Gastrocnemius medialis (tissue), 4 donors: ENCODE measurements at places on chromosomes 6 and 20. TPM values are rescaled to one million over a fixed set of nuclear protein-coding genes. Genes with fewer than 3 reads are reported as not detected.

TRIM15 gene
- total RNA-seq: not detected

DUSP15 gene
- total RNA-seq: 1.1 TPM

SHLD1 gene
- total RNA-seq: 7.1 TPM

TMEM151B gene
- not detected for total RNA-seq

PTK7 gene
- 0.15 TPM for total RNA-seq

PARD6B gene
- total RNA-seq: 0.72 TPM

ABCC10 gene
- total RNA-seq: 11.8 TPM

- H3K27ac ChIP-seq: no peak overlapping the region
- no peaks in the 10 kb centered on the region for H3K36me3 ChIP-seq
- no peak overlapping the region for H3K4me3 ChIP-seq
- DNase-seq: no peak
- no peaks in the 10 kb centered on the region for H3K4me1 ChIP-seq
- H3K27me3 ChIP-seq: no peaks in the 10 kb centered on the region
Measured at GRCh38 chr20:16747291-16747811, 807 bp upstream of the OTOR start.

DNA sequence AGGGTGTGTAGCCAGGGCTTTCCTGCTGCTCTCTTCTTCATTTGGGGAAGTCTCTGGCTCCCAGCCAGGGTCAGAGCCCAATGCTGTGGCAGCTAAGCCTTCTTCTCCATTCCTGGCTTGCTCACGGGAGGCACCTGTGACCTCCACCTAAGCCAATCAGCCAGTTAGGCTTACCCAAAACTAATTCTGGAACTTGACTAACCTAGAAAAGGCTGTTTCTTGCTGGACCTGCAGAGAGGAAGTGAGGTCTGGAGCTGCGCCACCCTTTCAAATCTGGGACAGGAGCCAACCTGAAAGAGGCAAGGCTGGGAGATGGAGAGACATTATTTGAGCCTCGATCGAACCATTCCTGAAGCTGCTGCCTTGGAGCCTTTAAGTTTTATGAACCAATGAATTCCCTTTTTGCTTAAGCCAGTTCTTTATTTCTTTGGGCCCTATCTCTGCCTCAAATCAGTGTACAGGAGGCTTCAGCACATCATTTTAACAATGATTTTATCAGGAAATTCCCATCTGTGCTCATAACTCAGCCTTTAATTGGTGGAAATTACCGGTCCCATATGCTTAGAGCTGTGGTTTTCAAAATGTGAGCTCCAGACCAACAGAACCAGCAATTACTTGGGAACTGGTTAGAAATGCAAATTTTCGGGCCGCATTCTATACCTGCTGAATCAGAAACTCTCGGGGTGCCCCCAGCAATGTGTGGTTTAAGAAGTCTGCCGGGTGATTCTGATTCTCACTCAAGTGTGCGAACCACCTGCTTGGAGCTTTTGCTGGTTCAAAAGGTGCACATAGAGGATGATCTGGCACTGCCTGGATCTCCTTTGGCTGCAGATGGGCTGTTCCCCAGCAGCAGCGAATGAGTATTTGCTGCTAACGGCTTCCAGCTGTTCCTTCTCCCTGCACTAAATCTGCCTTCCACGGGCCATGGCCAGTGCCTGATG, 97.4 kb upstream of the RNF24 start:
- no peak for DNase-seq
- no peak overlapping the region for H3K27ac ChIP-seq
- H3K4me1 ChIP-seq: peaks cover 10% of the 10 kb centered on the region
- H3K36me3 ChIP-seq: no peaks in the 10 kb centered on the region
- no peaks in the 10 kb centered on the region for H3K27me3 ChIP-seq

GRCh38 chr6:109095835-109096084, 453 bp downstream of the CEP57L1 start:
- H3K27me3 ChIP-seq: no peaks in the 10 kb centered on the region
- no peaks in the 10 kb centered on the region for H3K36me3 ChIP-seq
- H3K27ac ChIP-seq: peak overlapping the region; percentile 93
- H3K4me1 ChIP-seq: peaks cover 36% of the 10 kb centered on the region
- no peak for DNase-seq

DNA sequence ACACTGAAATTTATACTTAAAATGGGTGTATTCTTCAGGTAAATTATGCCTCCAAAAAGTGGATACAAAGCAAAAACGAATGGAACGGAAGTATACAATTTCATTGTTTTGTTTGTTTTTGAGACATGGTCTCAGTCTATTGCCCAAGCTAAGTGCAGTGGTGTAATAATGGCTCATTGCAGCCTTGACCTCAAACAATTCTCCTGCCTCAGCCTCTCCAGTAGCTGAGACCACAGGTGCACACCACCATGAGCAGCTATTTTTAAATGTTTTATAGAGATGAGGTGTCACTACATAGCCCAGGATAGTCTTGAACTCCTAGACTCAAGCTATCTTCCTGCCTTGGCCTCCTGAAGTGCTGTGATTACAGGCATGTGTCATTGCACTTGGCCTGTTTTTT, 122.2 kb downstream of the MAN1A1 start:
- DNase-seq: no peak
- H3K4me3 ChIP-seq: no peak overlapping the region
- no peaks in the 10 kb centered on the region for H3K4me1 ChIP-seq
- no peak overlapping the region for H3K27ac ChIP-seq
- no peaks in the 10 kb centered on the region for H3K36me3 ChIP-seq

GRCh38 chr6:11869672-11870340, 91.2 kb upstream of the ADTRP start:
- no peaks in the 10 kb centered on the region for H3K4me1 ChIP-seq
- no peaks in the 10 kb centered on the region for H3K36me3 ChIP-seq
- no peak overlapping the region for H3K27ac ChIP-seq
- DNase-seq: no peak
- no peak overlapping the region for H3K4me3 ChIP-seq

GRCh38 chr20:50536333-50536732, 26.1 kb downstream of the PTPN1 start:
- H3K27ac ChIP-seq: no peak overlapping the region
- H3K36me3 ChIP-seq: no peaks in the 10 kb centered on the region
- no peak for DNase-seq

- H3K36me3 ChIP-seq: no peaks in the 10 kb centered on the region
- no peaks in the 10 kb centered on the region for H3K27me3 ChIP-seq
- H3K4me3 ChIP-seq: no peak overlapping the region
- no peaks in the 10 kb centered on the region for H3K4me1 ChIP-seq
Measured at GRCh38 chr20:55964790-55965189, 40.5 kb downstream of the CBLN4 start.

DNA sequence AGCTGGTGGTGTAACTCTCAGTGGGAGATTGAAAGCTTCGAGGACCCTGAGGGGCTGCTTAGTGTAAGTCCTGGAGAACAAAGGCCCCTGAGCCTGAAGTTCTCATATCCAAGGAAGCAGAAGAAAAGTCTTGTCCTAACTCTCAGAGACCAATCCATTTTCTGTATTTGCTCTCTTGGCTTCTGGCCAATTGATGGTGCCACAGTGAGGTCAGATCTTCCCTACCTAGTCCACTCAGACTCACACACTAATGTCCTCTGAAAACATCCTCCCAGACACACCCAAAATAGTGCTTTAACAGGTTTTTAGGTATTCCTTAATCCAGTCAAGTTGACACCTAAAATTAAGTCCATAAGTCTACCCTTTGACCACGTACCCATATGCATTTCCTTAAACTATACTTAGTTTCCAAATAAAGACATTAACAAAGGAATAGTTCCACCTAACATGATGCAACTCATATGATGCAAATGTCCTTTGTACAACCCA, 29.4 kb downstream of the ZNF292 start:
- no peak for DNase-seq
- no peaks in the 10 kb centered on the region for H3K27me3 ChIP-seq
- H3K27ac ChIP-seq: no peak overlapping the region
- no peaks in the 10 kb centered on the region for H3K36me3 ChIP-seq
- no peak overlapping the region for H3K4me3 ChIP-seq
- H3K4me1 ChIP-seq: peaks cover 10% of the 10 kb centered on the region

DNA sequence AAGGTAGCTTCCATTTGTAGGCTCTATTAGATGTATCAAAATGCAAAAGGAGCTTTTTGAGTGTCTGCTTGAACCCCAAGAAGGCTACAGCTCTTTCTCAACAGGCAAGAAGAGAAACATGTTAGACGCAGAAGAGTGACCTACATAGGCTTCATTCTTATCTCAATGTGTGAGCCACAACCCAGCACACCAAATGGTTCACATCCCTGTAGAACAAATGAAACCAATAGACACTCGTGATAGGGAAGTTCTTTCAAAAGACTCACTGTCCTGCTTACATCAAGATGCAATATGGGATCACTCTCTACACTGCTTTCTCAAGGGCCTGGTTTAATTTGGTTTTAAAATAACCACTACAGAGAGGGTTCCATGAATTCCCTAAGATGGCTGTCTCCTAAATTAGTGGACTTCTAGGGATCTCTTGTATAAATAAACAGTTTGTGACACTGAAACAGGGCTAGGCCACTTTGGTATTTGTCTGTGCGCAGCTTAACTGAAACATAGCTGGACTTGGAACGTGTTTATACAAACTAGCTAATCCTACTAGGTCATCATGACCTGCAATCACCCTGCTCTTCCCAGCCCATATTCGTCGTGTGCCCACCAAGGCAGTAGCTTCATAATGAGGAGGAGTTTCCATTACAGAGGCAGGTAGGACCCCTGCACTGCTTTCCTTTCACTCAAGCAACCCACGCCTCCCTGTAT, 225.4 kb upstream of the PREP start:
- no peak overlapping the region for H3K4me3 ChIP-seq

- no peak for DNase-seq
- H3K4me3 ChIP-seq: no peak overlapping the region
- no peak overlapping the region for H3K27ac ChIP-seq
- H3K27me3 ChIP-seq: no peaks in the 10 kb centered on the region
- H3K36me3 ChIP-seq: no peaks in the 10 kb centered on the region
Measured at GRCh38 chr6:103335412-103335811, 1524.3 kb downstream of the HACE1 start.

- no peaks in the 10 kb centered on the region for H3K36me3 ChIP-seq
- no peak overlapping the region for H3K27ac ChIP-seq
- no peak overlapping the region for H3K4me3 ChIP-seq
- H3K27me3 ChIP-seq: no peaks in the 10 kb centered on the region
Measured at GRCh38 chr6:134199848-134200606, 117.9 kb downstream of the SGK1 start.

DNA sequence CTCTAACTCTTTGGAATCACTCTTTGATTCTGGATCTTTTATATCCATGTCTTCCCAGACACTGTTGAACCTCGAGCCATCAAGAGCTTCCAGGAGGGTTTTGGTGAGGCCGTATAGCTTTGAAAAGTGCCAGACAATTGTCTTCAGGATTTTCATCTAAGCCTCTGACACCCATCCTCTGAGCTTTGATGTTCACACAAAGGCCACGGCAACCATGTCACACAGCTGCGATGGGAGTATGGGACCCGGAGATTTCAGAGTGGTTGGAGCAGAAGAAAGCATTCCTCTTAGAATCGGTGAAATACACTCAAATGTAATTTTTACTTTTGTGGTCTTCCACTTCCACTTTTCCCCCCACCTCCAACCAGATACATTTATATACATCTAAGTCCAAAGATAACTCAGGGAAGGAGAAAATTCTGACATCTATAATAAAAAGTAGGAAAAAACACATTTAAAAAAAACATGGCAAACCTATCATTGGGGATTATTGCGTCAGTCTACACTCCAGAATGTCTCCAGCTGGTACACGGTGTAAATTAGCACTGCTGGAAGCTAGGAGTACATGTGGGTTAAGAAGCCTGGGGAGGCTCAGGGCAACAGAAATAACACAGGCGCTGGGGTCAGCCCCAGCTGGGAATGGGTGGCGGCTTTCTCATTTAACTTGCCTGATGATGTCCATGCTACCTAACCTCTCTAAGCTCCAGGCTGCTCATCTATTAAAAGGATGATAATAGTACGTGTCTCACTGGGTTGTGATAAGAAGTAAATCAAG, 92.7 kb downstream of the LY86 start:
- H3K36me3 ChIP-seq: no peaks in the 10 kb centered on the region
- H3K27ac ChIP-seq: no peak overlapping the region
- peaks cover 3% of the 10 kb centered on the region for H3K4me1 ChIP-seq
- H3K4me3 ChIP-seq: no peak overlapping the region
- no peak for DNase-seq

DNA sequence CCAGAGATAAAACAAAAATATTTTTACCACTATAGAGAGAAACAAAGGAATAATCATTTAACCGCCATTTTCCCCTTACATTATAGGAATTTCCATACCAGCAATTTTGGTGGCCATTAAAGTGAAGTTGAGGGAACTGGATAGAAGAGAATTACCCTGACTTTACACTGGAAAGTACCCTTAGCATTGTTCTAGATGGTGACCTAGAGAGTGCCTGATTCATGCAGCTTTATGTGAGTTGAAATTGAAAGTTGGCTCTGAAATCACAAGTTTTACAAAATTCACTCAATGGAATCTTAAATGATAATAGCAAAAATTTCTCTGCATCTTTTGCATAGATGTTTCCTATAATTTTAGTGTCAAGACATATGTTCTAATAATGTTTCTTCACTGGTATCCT, 55.7 kb upstream of the PREP start:
- no peaks in the 10 kb centered on the region for H3K36me3 ChIP-seq
- H3K4me3 ChIP-seq: no peak overlapping the region
- no peaks in the 10 kb centered on the region for H3K27me3 ChIP-seq
- no peak for DNase-seq
- H3K4me1 ChIP-seq: no peaks in the 10 kb centered on the region

GRCh38 chr6:159092631-159093030, 47.8 kb upstream of the TAGAP start:
- no peak overlapping the region for H3K4me3 ChIP-seq
- no peak overlapping the region for H3K27ac ChIP-seq
- no peaks in the 10 kb centered on the region for H3K27me3 ChIP-seq

DNA sequence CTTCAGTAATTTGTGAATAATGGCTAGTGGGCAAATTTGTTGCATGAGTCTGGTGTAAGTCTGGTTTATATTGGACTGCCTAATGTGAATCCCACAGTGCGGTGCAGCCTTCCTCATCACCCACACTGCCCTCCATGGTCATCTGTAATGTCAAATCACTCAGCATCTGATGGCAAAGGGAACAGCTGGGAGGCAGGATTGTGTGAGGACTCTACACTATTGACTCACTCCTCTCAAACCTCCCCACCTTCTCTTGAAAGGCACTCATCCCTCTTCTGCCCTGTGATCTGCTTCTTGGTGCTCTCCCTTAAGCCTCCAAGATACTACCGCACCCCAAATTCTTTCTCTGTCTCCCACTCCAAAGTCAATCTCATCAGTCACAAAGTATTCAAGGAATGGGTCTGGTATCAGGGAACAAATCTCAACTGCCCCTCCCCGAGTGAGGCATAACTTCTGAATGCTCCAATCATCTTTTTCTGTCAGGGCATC, 146.0 kb upstream of the BEND6 start:
- H3K4me1 ChIP-seq: peaks cover 74% of the 10 kb centered on the region
- H3K4me3 ChIP-seq: no peak overlapping the region
- no peaks in the 10 kb centered on the region for H3K27me3 ChIP-seq
- peak overlapping the region; percentile 87 for H3K27ac ChIP-seq
- DNase-seq: peak; percentile 54

- no peaks in the 10 kb centered on the region for H3K27me3 ChIP-seq
- H3K4me3 ChIP-seq: no peak overlapping the region
- DNase-seq: no peak
Measured at GRCh38 chr6:20564269-20564668, 30.0 kb downstream of the CDKAL1 start.

GRCh38 chr6:157709555-157709954, 113.5 kb upstream of the SNX9 start:
- no peak overlapping the region for H3K4me3 ChIP-seq
- H3K27ac ChIP-seq: no peak overlapping the region
- DNase-seq: no peak
- H3K27me3 ChIP-seq: no peaks in the 10 kb centered on the region

GRCh38 chr20:14861028-14861699, 523.8 kb upstream of the FLRT3 start:
- H3K27me3 ChIP-seq: no peaks in the 10 kb centered on the region
- no peak overlapping the region for H3K27ac ChIP-seq
- no peaks in the 10 kb centered on the region for H3K36me3 ChIP-seq
- DNase-seq: no peak
- no peaks in the 10 kb centered on the region for H3K4me1 ChIP-seq
